ENCODE measurements at places on chromosomes 11 and 22.

DNA sequence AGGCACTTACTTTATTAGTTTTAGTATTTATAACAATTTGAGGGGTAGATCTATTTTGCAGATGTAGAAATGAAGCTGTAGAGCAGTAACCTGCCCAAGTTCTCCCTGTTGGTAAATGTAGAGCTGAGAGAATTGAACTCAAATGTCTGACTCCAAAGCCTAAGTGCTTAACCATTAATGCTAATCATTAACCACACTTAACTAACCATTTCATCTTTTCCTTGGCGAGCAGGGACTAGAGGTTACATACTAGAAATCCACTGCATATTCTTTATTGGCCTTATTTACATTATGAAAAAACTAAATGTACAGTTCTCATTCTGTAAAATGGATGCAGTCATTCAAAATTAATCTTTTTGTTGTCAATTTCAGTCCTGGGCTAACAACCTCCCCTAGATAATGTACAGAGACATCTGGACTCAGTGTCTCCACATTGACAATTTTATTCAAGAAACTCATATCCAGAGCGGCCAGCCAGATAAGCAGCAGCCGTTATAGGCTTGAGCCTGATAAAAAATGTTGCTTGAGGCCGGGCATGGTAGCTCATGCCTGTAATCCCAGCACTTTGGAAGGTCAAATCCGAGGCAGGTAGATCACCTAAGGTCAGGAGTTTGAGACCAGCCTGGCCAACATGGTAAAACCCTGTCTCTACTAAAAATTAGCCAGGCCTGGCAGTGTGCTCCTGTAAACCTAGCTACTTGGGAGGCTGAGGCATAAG lies 76.7 kb upstream of the PICALM start:
- no peak for DNase-seq

- no peak for DNase-seq
Observed at GRCh38 chr11:60370811-60371298, 7.5 kb upstream of the MS4A7 start.

DNA sequence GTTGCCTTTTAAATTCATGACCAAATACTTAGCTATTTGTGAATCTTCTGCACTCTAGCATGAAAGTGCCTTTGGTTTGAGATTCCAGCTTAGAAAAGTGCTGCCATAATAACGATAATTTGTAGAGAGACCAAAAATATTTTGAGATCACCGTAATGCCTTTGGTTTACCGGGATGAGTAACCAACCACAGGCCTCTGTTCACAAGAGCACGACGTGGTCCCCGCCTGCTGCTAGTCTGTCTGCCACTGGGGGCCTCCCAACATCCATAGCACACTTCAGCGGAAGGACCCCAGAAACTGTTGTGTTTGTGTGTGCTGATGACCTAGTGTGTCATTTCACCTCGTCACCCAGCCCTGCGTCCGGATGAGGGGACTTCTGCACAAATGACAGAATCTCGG lies 67.0 kb upstream of the RASSF10 start:
- DNase-seq = no peak

DNA sequence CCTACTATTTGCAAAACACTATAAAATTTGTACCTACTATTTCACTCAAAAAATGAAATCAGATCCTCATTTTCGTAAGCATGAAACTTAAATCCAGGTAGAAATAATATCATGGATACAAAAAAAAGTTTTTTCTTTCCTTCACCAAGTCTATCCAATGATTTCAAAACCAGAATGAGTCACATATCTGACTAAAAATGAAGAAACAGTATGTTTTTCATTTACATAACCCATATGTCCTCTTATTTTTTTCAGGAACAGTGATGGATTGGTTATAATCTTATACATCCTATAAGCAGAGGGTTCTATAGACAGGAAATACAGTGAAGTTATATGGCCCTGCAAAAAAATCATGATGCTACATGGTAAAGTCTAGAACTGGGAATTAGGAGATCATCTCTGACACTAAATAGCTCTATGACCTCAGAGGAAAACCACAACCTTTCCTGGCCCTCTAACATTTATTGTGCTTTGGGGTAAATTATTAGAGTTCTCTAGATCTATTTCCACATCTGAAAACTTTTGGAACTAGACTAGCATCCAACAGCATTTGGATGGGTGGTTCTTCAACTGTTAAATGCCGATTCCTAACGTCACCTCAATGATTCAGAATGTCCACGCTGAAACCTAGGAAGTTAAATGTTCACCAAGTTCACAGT lies 10.9 kb downstream of the MTMR2 start:
- DNase-seq = no peak

- no peak for DNase-seq
Observed at GRCh38 chr11:88629496-88629895, 292.0 kb upstream of the CTSC start.

GRCh38 chr11:127369356-127369755 lies 368.8 kb upstream of the KIRREL3 start:
- DNase-seq = no peak

DNA sequence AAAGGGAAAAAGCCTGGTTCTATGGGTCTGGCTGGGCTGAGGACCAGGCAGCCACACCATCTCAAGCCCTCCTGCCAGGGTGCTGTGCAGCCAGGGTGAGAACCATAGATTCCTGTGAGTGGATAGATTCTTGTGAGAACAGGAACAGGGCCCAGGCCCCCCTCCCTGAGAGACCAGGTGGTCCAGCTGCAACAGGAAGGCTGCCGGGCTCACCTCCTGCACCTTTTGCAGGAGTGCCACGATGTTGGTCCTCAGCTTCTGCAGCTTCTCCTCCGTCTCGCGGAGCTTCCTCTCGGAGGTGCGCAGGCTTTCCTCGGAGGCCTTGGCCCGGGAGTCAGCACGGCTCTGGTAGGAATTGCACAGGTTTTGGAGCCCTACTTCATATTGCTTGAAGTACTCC lies 40.8 kb downstream of the MORC2 start:
- DNase-seq = no peak

GRCh38 chr11:7115780-7116179 lies 27.0 kb downstream of the RBMXL2 start:
- no peak for DNase-seq

- DNase-seq = no peak
Observed at GRCh38 chr11:71239581-71239980, 12.8 kb downstream of the SHANK2 start.

All from activated T-cell treated with anti-CD3 and anti-CD28 coated beads for 1 hour (primary cell).